ENCODE measurements at places on chromosomes 2 and 18. TPM values are rescaled to one million over a fixed set of nuclear protein-coding genes. Genes with fewer than 3 reads are reported as not detected.

GRCh38 chr2:164257742-164258141 is 363.5 kb downstream of the GRB14 start:
- no peak for DNase-seq

- no peak for DNase-seq
Observed at GRCh38 chr18:45413180-45413836, 202.0 kb upstream of the SLC14A2 start.

Gene SEPTIN2
- total RNA-seq: 191 TPM

GRCh38 chr2:78546843-78547242 is 478.7 kb upstream of the REG3G start:
- no peak for DNase-seq

Gene CPO
- not detected for total RNA-seq

GRCh38 chr18:21684731-21685130 is 19.8 kb downstream of the ABHD3 start:
- DNase-seq: no peak

GRCh38 chr2:131112529-131112928 is 7.4 kb downstream of the PLEKHB2 start:
- DNase-seq: no peak

GRCh38 chr2:21866316-21866715 is 742.5 kb downstream of the TDRD15 start:
- DNase-seq: no peak
